Putamen (tissue), 1 donor: ENCODE measurements at places on chromosomes 7 and 10.

DNA sequence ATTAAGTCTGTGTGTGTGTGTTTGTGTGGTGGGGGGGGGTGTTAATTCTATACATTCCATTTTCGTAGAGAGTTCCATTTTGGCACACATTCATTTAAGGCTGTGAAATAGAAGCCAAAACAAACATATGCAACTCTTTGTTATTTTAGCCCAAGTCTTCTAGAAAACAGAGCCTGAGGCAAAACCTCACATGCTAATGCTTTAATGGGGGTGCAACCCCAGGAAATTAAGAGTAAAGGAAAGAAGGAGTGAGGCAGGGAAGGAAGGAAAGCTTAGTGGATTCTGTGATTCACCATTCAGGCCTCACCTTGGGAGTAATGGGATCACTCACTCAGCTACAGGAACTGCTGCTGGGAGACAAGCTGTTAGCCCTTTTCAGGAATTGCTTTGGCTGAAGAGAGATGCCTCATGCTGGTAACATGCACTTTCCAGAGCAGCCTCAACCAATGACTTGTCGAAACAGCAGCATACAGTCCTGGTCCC lies 73.0 kb upstream of the CTTNBP2 start:
- no peak for DNase-seq

- DNase-seq: no peak
These were observed 63.9 kb downstream of the INSYN2A start for GRCh38 chr10:127132451-127132850.

GRCh38 chr7:147813316-147813715 lies 777.2 kb upstream of the C7orf33 start:
- DNase-seq: no peak

DNA sequence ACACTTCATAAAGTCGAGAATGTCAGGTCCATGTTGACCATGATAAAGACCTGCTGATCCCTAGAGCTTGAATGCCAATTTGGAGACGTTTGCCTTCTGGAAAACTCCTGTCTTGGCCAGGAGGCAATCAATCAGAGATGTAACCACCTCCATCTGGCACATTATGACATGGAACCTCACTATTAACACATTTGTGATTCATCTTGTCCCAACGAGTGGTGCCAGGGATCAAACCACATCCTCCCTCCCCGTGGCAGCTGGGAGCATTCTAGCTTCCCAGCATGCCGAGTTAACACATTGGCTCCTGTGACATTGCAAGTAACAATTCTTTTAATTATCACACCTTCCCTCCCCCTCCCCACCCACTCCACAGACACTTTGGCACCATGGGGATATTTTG lies 84.0 kb upstream of the PPP1R17 start:
- no peak for DNase-seq

DNA sequence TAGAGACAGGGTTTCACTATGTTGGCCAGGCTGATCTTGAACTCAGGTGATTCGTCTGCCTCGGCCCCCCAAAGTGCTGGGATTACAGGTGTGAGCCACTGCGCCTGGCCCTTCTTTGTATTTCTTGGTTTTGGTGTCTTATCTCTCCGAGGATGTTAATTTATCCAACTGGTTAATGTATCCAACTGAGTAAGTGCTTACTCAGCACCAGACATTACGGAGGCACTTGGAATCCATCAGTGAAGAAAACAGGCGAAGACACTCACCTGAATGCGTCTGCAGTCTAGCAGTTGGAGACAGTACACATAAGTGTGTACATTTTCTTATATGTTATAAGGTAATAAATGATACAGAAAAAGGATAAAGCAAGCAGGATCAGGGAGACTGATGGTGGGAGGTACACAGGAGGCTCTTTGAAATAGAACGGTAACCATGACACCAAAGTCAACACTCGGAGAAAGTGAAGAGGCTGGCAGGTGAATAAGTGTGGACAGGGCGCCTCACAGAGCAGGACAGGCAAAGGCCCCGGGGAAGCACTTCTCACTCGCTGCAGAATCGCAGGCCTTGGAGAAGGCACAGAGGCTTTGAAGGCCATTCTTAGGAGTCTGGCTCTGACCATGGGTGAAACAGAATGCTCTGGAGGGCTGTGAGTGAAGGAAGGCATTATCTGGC lies 73.1 kb downstream of the LANCL2 start:
- no peak for DNase-seq

- no peak for DNase-seq
These were observed 7.1 kb downstream of the PI4K2A start for GRCh38 chr10:97647556-97647955.

- peak; percentile 77 for DNase-seq
These were observed 163.8 kb downstream of the RGS10 start for GRCh38 chr10:119378737-119379067.

- peak; percentile 45 for DNase-seq
These were observed 29.2 kb downstream of the FAM3C start for GRCh38 chr7:121366852-121367431.

- no peak for DNase-seq
These were observed 80.1 kb upstream of the LRRC17 start for GRCh38 chr7:102832674-102833073.

GRCh38 chr10:45419676-45420025 lies 45.6 kb downstream of the ALOX5 start:
- DNase-seq: no peak

GRCh38 chr7:150586068-150586784 lies 19.0 kb downstream of the GIMAP4 start:
- no peak for DNase-seq

DNA sequence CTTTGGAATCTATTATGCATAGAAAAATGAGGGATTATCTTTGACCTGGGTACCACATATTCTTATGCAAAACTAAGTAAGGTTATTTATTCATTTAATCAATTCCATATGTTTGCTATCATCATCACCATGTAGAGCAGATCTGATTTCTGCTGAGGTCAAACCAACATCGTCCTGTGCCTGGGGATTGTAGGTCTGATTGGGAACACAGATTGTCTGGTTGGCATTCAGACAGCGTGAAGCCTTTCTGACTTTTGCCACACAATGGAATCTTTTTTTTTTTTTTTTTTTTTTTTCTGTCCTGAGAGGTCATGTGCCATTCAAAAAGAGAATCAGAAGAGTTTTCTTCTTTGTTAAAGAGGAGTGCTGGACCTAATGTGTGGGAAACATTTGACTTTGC lies 142.9 kb downstream of the RAB11FIP2 start:
- DNase-seq: no peak

DNA sequence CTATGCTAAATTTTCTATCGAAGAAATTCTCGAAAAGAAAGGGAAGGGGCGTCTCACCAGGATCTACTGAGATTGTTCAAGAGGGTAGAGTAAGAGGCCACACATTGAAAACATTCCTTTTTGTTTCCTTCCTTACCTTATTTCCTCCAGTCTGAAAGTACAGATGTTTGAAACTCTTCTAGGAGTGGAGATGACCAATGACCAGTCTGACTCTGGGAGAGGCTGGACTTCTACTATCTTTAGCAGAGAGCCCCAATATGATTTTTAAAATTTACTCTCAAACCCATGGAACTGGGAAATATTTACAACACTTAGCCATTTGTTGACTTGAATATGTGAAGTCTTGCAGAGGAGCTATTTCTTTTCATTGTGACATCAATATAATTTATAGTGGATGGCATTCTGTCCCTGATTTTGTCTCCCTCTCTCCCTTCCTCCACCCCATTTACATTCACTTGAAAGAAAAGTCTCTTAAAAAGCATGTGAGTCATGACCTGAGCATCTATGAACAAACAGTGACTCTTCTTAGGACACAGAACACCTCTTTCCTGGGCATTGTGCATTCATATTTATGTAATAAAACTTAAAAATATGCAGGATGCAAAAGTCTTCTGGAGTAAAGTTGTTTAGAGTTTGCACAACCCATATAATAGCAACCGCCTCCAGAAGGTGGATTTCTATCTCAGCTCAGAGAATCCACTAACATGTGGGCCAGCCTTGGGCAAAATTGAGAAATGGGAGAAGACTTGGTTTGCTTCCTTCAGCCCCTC lies 31.2 kb upstream of the BMPER start:
- no peak for DNase-seq

DNA sequence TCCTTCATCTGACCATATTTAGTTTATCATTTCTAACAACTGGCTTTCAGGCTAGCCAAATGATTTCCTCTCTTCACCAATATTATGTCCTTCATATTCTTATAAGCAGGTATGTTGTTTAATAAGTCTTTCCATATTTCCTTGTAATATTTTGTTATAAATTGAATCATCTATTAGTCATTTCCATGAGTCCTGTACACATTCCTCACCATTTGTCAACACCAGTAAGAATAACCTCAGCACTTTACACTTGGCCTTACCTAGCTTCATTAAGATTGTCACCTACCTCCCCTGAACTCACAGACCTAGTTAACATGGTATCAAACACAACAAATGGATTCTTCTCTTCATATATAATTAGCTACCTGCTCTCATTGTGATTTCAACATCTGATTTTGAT lies 282.3 kb downstream of the SEMA3D start:
- DNase-seq: no peak

DNA sequence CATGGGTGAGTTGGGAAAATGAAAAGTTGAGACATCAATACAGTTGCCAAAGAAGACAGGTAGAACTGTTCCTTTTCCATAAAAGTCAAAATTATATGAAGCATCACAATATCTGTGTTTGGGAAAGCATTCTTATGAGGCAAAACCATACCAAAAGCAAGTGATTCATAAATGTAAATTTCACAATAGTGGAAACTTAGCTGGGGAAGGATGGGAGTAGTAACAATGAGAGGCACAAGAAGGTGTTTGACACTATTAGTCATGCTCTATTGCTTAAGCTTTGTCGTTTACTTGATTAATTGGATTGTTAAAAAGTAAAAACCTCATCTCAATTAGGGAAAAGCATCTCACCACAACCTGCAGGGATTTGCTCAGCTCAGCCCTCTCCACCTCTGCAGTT lies 240.2 kb downstream of the C7orf25 start:
- DNase-seq: no peak

DNA sequence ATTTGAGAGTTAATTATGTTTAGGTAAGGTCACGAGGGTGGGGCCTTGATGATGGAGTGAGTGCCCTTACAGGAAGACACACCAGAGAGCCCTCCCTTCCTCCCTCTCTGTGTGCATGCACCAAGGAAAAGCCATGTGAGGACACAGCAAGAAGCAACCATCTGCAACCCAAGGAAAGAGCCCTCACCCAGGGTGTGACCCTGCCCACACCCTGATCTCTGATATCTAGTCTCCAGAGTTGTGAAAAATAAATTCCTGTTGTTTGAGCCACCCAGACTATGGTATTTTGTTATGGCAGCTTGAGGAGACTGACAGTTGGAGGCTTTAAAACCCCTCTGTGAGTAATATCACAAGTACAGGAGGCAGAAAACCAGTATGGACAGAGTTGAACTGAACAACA lies 15.0 kb upstream of the MCM10 start:
- DNase-seq: no peak

GRCh38 chr7:92246360-92247101 lies 757 bp downstream of the ANKIB1 start:
- DNase-seq: peak; percentile 40

GRCh38 chr10:13439313-13440184 lies 89.3 kb downstream of the BEND7 start:
- DNase-seq: no peak

- DNase-seq: no peak
These were observed 104.6 kb downstream of the ABLIM1 start for GRCh38 chr10:114553436-114553835.

GRCh38 chr10:89664203-89664602 lies 19.2 kb upstream of the PANK1 start:
- DNase-seq: no peak

GRCh38 chr7:93941945-93942344 lies 20.4 kb downstream of the GNG11 start:
- no peak for DNase-seq

- no peak for DNase-seq
These were observed 185.4 kb downstream of the KMT2E start for GRCh38 chr7:105199386-105199785.

GRCh38 chr7:4814433-4814832 lies 39.0 kb downstream of the AP5Z1 start:
- DNase-seq: no peak

- no peak for DNase-seq
These were observed 1004.9 kb downstream of the KCNMA1 start for GRCh38 chr10:76632767-76633051.

DNA sequence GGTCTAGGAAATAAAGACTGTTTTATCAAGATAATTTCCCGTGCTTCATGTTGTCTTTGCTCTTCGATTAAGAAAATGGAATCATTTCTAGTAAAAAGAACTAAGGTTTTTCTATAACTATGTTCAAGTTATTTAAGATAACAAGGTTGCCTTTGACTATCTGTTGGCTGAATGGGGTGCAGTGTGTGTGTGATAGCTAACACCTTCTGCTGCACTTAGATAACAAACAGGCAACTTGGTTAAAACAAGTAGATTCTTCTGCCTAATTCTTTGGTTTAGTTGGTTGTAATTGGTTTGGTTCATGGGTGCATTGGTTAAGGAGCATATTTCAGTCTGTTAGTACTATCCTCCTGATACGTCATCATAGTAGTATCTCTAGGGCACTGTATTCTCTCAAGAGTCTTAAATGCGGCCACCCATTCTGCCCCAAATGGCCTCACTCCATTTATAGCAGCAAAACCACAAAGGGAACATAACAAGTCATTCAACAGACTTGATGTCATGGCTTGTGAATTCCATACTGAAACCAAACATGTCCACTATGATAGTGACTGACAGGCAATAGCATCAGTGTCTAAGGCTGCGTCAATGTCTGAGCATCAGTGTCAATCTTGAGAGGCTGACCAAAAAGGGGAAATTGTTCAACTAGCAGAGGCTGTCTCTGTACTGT lies 55.7 kb downstream of the CCDC3 start:
- no peak for DNase-seq

DNA sequence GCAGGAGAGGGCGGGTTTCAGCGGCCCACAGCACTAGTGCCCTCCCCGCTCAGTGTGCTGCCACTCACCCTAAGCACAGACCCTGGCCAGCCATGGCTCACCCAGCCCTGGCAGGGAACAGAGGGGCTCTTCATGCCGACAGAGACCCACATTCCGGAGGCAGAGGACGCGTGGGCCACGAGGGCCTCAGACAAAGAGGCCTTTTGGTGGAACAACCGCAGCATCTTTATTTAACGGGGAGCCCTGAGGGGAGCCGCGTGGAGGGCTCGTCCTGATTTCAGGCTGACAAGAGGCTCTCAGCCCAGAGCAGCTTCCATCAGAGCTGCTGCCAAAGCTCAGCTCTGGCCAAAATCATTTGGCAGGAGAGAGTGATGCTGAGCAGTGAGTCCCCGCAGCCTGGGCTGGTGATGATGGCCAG lies 127.8 kb downstream of the SH3PXD2A start:
- DNase-seq: peak; percentile 76

GRCh38 chr10:27446091-27446918 lies 57.8 kb upstream of the RAB18 start:
- DNase-seq: peak; percentile 13

GRCh38 chr7:100694098-100694745 lies at the start of gene GIGYF1:
GIGYF1 (minus strand) TSS chr7:100694250; CDS start chr7:100688238, 6,012 bp downstream.
- DNase-seq: peak; percentile 69

GRCh38 chr10:12934777-12935176 lies 66.7 kb downstream of the CCDC3 start:
- DNase-seq: no peak
